ENCODE measurements at places on chromosomes 1 and 21.
A peak's percentile ranks its signal among the peaks of the same experiment; 100 is the strongest.

GRCh38 chr1:55572878-55573734 is 357.9 kb upstream of the USP24 start:
- DNase-seq, result no peak

GRCh38 chr1:53678938-53679825 is 59.8 kb downstream of the GLIS1 start:
- no peak for DNase-seq

- no peak for DNase-seq
Measured at GRCh38 chr1:154819628-154820590, 50.2 kb downstream of the KCNN3 start.

DNA sequence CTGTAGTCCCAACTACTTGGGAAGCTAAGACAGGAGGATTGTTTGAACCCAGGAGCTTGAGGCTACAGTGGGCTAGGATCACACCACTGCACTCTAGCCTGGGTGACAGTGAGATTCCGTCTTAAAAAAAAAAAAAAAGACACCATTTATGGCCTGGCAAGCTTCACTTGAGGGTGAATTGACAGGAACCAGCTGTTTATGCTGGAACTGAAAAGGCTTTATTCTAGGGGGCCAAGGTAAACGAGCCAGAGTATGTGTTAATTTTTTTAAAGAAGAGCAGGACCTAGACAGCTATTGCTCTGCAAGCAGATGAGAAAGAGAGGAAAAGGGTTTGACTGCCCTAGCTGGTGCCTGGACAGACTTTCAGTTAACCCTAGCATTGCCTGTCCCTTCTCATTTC is 37.0 kb downstream of the S100A6 start:
- no peak for DNase-seq

- no peak for DNase-seq
Measured at GRCh38 chr1:16088996-16089395, 15.5 kb upstream of the FAM131C start.

DNA sequence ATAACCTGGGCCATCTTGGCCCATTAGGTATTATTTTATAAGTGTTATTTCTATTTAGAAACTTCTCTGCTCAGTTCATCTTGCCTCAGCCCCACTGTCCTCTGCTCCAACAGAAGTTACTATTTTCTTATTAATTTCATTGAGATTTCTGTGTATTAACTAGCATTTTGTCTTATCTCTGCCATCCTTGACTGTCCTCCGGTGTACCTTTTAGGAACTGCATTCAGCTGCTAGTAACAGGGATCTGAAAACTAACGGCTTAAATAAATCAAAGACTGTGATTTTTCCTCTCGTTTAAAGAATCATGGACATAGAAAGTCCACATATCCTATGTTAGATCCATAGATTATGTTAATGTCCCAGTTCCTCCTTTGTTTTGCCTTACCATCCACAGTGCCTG is 382.5 kb downstream of the MATN1 start:
- no peak for DNase-seq

- no peak for DNase-seq
Measured at GRCh38 chr1:61580417-61580816, 144.5 kb downstream of the TM2D1 start.

GRCh38 chr1:11730429-11730891 is 5.5 kb upstream of the AGTRAP start:
- no peak for DNase-seq

DNA sequence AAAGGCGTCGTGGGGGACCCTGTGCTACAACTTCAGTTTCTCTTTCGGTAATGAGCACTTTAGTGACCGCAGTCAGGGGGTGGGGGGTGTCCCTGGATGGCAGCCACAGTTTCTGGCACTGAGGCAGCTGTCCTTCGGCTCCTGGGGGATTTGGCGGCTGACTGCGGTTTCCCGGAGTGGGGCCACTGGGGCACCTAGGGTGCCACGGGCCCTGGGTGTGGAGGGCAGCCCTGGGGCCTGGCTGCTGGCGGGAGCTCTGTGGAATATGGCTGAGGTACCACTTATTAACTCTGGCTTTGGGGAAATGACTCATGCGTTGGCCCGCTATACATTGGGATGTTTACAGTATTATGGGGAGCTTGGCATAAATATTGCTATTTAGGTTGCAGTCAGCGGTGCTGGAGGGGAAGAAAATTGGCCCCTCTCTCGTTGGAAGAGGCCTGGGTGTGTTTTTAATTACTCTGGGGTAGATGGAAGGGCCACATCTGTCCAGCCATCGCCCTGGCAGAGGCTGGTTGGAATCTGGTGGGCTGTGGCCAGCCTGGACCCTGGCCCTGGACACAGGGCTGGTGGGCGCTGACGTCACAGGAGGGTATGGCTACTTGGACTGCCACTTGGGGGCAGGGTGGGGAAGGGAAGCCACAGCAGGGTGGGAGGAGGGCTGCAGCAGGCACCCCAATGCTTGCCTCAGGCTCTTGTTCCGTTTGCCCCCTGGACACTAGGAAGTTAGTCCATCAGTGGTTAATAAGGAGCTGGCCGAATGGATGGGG is 2.0 kb downstream of the EPHB2 start:
- no peak for DNase-seq

DNA sequence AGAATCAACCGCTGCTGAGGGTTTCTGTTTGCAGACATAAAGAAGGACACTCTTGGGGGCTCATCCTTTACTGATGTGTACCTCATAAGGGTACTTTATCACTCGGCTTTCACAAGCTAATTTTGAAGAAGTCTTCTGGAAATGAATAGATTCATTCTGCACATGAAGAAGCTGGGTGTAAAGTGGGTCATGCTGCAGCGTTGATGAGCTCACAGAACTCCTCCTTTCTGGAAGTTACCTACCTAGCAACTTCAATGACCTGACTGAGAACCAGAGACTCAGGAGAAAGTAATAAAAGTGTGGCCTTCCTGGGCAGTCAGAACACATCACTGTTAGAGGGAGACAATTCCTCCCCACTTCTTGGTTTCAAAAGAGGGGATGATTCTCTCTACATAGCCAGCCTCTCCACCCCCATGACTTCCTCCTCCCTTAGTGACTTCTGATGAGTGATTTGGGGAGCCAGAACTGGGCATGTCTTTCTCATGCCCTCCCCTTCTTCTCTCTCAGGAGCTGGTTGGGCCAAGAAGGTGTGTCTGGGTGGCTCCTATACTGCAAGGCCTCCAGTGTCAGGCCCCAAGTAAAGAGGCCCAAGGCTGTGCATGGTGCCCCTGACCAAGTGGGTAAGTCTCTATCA is 27.0 kb downstream of the PCNX2 start:
- DNase-seq, result no peak

DNA sequence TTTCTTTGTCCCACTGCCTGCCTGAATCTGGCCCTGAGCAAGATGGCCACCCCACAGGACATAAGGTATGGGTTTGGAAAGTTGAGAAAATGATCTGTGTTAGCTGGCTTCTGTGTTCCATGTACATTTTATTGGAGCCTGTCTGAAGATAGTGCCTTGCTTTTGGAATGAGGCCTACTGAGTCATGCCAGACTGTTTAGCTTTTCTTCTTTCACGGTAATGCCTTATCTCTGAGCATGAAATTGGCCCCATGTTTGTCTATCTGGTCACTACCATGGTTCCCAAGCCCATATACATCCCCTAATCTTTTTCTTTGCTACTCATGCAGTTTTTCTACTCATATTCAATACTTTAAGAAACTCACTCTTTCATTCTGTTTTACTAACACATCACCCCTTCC is 85.1 kb upstream of the LMO4 start:
- no peak for DNase-seq

GRCh38 chr21:38809198-38809878 is 3.6 kb downstream of the ETS2 start:
- DNase-seq, result no peak

- peak; percentile 31 for DNase-seq
Measured at GRCh38 chr21:41121785-41122415, 46.1 kb upstream of the BACE2 start.

DNA sequence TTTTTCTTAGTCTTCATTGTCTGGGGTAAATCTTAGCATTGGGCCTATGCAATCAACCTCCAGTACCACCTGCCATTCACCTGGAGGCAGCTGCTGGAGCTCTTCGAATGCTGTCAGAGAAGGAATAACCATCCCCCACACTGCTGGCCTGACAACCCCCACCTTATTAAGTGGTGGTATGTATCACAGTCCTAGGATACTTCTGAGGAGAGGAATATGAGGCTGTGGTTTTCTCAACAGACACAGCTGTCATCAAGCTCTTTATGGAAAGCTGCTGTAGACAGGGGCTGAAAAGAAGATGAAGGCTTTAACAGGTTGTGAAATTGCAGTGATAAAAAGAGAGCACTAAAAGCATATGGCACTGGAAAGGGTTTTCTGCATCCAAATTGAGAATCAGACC is 61.7 kb downstream of the TSEN15 start:
- no peak for DNase-seq

- DNase-seq, result no peak
Measured at GRCh38 chr1:115069659-115070308, 19.5 kb downstream of the TSPAN2 start.

GRCh38 chr1:57235730-57236510 is 187.9 kb downstream of the DAB1 start:
- DNase-seq, result no peak

- no peak for DNase-seq
Measured at GRCh38 chr1:109266965-109267364, 16.0 kb downstream of the PSRC1 start.

GRCh38 chr1:29417971-29418370 is 181.6 kb downstream of the PTPRU start:
- DNase-seq, result no peak

- DNase-seq, result no peak
Measured at GRCh38 chr1:220966881-220967611, 87.8 kb downstream of the HLX start.

All from caudate nucleus (tissue), 63 donors.